Esophagus squamous epithelium (tissue), 5 donors: ENCODE measurements at places on chromosomes 11 and 22.

DNA sequence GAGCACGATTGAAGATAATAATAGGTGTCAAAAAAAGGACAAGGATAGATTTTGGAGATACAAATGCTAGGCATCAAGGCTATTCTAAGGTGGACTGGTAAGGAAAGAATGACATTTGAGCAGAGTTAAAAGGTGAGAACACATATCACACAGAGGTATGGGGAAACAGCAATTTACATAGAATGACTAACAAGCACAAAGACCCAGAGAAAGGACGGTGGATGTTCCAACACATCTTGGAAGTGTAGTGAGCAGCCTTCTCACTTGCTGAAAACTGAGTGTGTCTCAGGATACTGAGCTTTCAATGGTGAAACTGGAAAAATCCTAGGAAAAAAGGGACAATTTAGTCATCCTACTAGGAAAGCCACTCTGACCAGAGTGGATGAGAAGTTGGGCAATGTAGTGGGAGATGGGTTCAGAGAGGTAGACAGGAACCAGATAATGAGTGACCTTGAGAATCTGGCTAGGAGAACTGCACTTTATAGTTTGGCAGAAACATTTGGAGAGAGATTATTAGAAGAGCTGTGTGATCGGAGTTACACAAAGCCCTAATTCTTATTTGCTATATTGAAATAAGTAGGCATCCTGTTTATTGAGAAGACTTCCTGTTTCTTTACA is 706.0 kb downstream of the KCNA4 start:
- DNase-seq, result no peak

DNA sequence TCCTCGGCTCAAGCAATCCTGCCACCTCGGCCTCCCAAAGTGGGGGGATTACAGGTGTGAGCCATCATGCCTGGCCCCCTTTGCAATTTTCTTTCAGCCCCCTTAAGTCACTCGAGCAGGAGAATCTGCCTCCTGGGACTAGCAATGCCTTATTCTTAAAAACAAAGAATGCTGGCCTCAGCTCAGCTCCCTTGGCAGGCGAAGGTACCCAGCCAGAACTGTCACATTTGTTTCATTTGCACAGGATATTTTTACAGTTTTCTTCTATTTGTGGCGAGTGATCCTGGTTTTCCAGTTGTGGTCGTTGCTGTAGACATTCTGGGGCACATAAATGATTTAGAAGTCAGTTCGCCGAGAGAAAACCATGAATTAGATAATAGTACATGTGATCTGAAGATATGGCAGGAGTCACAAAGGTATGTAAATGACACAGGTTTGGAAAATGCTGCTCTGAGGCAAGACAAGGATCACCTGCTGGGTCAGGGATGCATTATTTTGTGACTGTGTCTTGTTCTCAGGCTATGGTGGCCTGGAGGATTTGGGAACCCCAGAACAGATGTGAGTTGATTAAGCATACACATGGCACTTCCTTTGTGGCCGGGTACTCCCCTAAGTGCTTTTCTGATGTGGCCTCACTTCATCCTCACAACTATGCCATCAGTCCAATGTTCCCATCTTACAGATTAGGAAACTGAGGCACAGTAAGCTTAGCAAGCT is 51.2 kb upstream of the SLC22A12 start:
- no peak for DNase-seq

- no peak for DNase-seq
These were observed 1558.6 kb upstream of the RAG2 start for GRCh38 chr11:38156495-38157146.

DNA sequence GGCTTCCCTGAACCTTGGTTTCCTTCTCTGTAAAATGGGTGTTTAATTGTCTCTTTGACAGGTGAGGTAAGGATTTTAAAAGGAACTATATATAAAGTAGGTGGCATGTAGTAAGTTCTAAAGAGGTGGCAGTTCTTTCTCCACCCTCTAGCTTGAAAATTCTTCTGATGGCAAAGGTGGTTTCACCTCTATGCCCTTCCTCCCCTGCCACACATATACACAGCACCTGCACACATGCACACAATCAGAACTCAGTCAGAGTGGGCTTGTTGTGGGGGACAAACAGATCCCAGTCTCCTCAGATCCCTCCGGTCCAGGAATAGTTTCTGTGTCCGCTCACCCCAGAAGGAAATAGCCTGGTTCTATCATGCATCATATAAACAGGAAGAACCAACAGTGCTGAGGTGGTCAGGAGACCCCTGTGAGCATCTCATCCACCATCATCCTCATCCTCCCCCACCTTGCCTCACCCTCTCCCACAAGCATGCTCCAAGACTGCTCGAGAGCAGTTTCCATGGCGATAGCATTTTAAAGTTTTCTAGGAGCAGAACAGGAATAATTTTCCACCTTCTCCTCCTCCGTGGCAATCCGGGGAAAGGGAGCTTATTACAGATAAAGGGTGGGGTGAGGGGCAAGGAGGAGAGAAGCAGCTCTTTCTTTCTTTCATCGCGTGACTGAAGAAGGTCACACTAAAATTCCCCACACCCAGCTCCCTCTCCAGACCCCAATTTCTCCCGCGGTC is 123.6 kb downstream of the CHST1 start:
- DNase-seq, result no peak

- no peak for DNase-seq
These were observed 161.1 kb downstream of the TEAD1 start for GRCh38 chr11:12835286-12835685.

DNA sequence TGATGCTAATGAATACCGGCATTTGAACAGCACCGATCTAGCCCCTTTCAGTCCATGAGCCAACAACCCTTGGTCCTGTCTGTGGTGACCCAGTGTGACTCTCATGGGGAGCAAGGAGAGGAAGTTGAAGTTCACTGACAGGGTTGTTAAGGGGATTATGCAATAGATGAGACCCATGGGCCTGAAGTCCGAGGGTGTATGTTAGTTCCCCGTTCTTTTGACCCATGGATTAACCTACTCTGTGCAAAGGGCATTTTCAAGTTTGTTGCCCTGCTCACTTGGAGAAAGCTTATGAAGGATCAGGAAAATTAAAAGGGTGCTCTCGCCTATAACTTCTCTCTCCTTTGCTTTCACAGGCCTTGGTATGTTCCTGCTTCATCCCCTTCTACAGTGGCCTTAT is 4.9 kb downstream of the PNPLA3 start:
- no peak for DNase-seq

GRCh38 chr22:40414838-40415505 is 44.6 kb downstream of the SGSM3 start:
- DNase-seq, result no peak
